ENCODE measurements at places on chromosomes 5 and 9.

DNA sequence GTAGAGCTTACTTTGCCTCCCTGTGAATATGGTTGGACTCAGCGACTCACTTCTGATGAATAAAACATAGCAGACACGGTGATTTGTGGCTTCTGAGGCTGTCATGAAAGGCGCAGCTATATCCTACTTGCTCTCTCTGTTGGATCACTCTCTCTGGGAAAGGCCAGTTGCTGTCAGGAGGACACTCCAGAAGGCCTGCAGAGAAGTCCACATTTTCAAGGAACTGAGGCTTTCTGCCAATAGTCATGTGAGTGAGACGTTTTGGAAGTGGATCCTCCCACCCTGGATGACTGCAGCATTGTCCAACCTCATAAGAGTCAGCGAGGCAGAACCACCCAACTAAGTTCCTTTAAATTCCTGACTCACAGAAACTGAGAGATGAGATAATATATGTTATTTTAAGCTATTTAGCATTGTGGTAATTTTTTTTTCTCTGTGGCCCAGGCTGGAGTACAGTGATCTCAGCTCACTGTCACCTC lies 156.0 kb upstream of the MAST4 start:
- DNase-seq, result no peak

DNA sequence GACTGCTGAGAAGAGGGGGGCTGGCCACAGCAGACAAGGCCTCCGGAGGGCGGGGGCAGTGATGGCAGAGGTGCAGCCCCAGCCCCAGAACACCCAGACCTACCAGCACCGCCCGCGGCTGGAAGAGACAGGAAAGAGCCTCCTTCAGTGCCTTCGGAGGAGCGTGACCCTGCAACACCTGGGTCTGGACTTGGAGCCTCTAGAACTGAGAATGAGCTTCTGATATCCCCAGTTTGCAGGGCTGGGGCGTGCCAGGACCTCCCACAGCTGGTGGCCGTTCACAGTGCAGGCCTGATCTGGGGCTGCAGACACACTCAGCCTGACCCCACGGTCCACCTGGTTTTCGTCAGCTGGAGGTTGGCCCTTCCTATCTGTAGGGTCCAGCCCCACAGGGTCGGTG lies 9.1 kb downstream of the LCN10 start:
- DNase-seq, result no peak

- DNase-seq, result no peak
These were observed 51.2 kb downstream of the IPPK start for GRCh38 chr9:92618633-92619225.

DNA sequence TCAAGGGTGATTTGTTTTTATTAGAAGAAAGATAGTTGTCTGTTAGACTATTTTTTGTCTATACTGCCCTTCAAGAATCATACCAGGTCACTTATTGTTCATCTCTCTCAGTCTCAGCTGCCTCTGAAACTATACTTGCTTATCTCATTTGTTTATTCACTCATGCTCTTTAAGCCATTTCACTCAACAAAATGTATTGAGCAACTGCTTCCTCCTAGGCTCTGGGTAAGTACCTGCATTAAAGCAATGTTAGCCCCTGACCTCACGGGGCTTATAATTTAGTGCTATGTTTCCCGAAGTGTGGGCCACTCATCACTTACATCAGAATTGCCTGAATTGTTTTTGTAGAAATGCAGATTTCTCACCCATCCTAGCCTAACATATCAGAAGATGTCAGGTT lies 100.9 kb downstream of the DPYSL3 start:
- DNase-seq, result no peak

DNA sequence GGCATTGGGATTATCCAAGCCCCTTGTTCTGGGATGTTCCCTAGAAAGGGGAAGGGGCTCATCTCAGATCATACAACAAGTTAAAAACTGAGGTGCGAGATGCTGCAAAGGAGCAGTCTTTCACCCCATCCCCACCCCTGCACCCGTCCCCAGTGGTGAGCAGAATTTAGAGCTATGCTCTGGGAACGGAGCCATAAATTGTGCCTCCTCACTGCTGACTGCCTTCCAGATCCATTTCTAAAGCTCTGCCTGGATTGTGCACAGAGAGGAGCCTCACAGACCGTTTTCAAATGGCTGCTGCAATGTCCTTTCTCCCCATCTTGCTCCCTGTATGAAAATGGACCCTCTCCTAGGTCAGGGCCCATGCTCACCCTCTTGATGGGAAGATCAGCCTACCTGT lies 8.3 kb downstream of the SLC25A48 start:
- no peak for DNase-seq

DNA sequence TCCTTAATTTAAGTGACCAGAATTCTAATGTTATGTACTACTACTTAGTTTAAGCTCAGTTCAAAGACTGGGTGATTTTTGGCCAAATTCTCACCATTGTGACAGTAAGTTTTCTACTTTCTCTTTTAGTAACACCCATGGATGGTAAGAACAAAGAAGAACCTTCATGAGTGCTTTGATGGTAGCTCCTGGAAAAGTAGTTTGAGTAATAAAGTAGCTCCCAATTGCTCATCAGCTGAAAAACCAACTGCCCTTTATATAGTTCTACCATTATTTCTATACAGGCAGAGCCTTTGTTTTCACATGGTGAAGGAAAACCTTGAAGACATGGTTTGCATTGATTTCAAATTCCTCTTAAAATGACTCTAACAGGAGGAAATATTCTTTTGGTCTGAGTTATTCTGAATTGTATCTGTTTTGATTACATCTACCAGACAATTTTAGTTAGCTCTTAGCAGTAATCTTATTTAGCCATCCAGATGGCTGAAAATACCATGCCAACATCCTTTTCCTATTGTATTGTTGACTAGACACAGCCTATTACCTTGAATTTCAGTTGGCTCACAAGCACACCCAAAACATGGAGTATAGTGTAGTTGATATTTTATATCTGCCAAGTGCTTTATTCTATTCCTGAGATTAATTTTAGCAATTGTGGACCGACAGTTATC lies 23.7 kb upstream of the STARD4 start:
- DNase-seq, result no peak

GRCh38 chr9:9231946-9232345 lies 1380.9 kb downstream of the PTPRD start:
- no peak for DNase-seq

DNA sequence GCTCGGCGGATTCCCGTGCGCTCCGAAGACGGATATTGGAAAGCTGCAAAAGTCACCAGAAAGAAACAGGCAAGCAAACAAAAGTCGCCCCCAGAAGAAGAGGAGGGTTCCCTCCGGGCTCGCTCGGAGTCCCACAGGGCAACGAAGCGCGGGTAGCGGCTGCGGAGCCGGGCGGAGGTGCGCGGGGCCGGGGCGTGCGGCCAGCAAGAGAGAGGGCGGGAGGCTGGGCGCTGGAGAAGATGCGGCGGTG lies at the start of gene FBN2:
TSS of gene FBN2 (minus strand) at position 246 of the 250 bp plus-strand sequence. CDS start 642 bp downstream, outside the sequence.
- DNase-seq, result no peak

DNA sequence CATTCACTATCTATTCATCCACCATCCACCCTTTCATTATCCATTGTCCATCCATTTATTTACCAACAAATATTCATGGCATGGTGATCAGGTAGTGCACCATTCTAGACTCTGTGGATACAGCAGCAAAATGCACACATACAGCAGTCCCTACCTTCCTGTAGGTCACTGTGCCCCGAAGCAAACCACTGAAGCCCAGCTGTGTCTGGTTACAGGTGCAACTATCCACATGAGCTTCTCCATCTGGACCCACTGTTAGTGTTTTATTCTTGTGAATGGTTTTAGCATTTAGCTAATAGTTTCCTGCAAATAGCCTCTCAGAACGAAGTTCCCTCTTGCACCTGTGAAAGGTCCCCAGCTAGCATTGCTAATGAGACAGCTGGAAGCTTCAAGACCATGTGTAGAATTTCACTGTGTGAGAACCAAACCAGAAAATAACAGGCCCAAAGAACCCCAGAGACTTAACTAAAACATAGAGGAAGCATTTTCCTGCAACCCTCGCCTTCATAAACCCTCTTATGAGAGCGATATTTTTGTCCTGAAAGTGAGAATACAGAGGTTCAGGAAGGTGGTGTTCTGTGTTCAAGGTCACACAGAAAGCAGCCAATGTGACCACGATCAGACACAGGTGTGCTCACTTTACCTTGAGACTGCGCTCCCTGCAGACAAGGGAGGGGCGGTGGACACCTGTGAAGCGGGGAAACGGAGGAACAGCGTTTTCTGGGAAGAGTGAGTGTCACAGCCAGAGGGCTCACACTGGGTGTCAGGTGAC lies 18.5 kb downstream of the PAEP start:
- DNase-seq, result no peak

GRCh38 chr9:115212832-115213231 lies 94.9 kb upstream of the TNC start:
- no peak for DNase-seq

DNA sequence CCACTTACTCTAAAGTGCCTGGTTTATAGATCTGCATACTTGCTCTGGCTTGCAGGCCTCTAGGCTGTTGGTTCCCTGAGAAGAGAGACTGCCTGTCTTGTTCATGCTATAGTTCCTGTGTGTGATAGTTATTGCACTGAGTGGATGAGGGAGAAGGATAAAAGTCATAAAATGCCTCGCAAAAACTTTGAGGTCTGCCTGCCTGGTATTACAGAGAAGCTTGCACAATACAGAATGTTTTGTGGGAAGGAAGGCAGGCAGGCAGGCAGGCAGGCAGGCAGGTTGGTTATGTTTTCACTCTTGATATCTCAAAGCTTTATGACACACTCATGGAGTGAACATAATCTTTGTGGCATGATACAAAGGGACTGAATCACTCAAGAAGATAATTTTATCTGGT lies 287.1 kb downstream of the SLIT3 start:
- no peak for DNase-seq

DNA sequence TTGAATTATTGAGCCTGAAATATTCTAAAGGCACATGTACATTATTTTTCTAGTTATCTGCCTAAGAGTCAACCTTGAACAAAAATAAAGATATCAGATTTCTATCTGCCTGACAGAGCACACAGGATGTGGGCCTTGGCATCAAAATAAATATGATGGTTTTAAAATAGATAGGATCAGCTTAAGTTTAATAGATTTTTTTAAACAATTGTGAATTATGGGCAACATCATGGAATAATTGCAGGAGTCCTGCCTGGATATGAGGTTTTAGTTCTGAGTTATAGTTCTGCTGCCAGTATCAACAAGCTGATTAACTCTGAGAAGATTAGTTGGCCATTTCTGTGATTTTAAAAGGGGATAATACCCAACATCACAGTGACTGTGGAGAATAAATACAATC lies 107.0 kb upstream of the PCA3 start:
- DNase-seq, result no peak

GRCh38 chr5:166750376-166750775 lies 1541.1 kb upstream of the WWC1 start:
- no peak for DNase-seq

DNA sequence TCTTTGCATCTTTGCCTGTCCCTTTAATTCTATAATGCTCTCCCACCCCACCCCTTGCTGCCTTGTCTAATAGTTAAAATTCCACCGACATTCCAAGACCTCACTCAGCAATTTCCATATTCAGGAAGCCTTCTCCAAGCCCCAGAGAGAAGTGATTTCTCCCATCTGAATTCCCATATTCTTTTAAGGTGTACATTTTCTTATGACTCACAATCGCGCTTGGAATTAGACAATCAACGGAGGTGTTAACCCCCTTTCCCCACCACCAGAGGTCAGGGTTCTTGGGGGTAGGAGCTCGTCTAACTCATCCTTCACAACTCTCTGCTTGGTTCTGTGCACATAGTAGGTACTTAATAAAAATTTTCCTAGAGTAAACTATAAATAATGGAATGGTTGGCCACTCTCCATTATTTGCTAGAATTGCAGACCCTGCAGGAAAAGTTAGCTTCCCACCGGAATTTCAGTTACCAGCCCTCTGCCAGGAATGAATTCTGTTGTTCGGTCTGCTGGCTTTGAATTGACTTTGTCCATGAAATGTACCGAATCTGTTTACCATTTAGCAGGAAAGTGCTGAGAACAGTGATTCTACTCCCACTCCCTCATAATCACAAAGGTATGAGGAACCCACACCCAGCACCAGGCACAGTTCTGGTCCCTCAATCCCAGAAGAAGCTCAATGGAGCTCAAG lies 5.0 kb downstream of the KCNIP1 start:
- DNase-seq, result no peak

GRCh38 chr5:77309140-77309539 lies 98.7 kb downstream of the PDE8B start:
- no peak for DNase-seq

DNA sequence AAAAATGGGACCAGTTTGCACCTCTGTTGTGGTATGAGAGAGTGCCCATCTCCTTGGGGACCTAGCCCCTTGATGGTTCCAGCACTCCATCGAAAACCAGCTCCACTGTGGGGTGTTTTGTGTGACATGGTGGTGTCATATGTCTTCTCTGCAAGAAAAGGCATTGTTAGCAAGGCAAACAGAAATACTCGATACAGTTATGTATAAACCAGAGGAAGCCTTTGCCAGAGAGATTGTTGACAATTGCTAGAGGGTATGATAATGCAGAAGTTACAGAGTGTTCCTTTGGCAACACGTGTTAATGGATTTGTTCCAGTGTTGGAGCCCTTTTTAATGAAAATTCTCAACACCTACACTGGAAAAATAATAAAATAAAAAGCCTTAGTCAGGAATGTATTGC lies 270.4 kb upstream of the DMRT1 start:
- no peak for DNase-seq

- DNase-seq, result no peak
These were observed 135.6 kb downstream of the ZNF354C start for GRCh38 chr5:179195561-179196404.

GRCh38 chr5:58775701-58776262 lies 192.9 kb downstream of the RAB3C start:
- DNase-seq, result no peak

DNA sequence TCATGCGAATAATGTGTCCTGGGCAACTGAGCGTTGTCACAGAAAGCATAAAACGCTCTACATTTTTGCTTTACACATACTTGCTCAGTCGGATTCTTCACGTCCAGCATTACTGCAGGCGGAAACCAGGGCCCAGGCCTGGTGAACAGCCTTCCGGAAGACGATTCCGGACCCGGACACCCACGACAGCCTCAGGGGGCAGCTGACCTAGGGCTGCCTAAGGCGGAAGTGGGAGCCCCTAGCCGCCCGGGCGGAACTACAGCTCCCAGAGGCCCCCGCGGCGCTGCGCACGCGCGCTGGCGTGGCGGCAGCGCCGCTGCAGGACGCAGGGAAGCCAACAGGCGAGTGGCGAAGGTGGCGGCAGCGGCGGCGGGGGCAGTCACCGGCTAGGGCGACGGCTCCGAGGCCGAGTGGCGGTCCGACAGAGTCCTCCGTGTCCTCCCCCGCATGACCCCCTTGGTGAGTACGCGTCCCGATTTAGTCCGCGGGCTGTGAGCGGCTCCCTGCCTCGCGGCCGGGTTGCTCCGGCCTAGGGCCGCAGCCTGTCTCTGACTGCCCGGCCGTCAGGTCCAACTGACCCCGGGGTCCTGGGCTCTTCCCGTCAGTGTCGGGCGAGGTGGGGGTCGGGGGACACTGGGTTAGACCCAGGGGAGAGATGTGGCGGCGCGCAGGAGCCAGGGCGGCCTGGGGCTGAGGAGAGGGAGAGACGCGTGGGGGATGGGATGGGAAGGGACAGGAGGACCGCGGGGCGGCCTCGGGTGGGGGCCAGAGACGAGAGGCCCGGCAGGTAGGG lies at the start of gene GAPVD1:
TSS of gene GAPVD1 (plus strand) at position 326 of the 793 bp plus-strand sequence. CDS start 37,096 bp downstream, outside the sequence.
- no peak for DNase-seq

Measured in NCI-H187 treated with DMSO at 0.1 percent for 48 hours (cell line).